ENCODE measurements at places on chromosomes 1 and 21.

- peak; percentile 69 for DNase-seq
These were observed 66.6 kb upstream of the LAPTM5 start for GRCh38 chr1:30823969-30824735.

DNA sequence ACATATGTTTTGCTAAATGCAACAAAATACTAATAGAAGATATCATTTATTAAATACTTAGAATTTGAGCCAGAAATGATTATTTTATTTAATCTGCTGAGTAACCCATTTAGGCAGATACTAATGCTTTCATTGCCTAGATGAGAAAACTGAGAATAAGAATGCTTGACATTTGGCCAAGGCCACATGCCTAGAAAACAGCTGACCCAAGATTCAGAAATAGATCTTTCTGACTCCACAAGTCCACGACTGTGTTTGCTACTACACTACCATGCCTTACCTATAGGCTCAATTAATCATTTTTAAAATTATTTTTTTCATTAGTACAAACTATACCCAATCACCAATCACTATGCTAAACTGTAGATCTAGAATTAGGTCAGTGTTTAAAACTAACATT, 129.7 kb downstream of the ATP1B1 start:
- no peak for DNase-seq

DNA sequence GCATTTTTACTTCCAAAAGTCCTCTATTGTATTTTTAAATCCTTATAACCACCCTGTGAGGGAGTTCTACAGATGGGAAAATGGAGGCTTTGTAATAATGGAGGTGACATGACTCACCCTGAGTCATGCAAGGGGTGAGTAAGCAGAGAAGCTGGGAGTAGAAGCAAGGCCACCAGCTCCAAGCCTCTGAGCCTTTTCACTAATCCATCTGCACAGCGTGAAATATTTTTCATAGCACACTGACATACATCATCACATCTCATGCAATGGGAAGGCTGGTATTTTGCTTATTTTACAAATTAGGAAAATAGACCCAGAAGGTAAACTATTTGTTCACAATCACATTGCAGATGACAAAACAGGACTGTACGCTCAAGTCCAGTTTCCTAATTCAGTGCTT, 96.9 kb downstream of the KCNH1 start:
- no peak for DNase-seq

DNA sequence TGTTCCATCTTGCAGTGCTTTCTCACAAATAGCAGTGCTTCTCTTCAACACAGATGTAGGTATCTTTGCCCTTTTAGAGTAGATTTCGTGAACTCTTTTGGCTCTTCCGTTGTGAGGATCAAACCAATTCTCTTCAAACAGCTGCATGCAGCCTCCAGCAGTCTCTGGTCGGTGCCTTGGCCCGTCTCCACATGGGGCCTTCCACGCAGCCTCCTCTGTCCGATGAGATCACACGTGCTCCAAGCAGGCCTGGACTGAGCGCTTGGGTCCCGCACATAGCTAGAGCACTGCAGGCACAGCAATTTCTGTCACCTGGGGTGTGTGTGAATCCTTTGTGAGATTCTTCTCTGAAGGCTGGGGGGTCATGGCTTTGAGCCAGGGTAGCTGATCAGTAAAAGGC, 82.8 kb upstream of the KCNE2 start:
- DNase-seq: no peak

DNA sequence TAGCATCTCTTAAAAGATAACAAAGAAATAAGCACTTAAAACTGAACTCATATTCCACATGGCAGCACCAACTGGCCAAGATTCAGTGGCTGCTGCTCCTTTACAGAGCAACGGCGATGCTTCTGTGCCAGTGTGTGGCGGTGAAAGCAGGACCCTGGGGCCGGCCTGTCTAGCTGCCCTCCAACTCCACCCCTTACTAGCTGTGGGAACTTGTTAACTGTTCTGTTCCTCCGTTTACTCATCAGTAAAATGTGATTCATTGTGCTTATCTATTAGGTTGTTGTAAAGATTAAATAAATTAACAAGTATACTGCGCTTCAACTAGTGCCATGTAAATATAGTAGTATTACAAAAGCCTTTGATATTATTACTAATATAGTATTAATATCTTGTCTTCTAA, 133.2 kb downstream of the GDAP2 start:
- no peak for DNase-seq

DNA sequence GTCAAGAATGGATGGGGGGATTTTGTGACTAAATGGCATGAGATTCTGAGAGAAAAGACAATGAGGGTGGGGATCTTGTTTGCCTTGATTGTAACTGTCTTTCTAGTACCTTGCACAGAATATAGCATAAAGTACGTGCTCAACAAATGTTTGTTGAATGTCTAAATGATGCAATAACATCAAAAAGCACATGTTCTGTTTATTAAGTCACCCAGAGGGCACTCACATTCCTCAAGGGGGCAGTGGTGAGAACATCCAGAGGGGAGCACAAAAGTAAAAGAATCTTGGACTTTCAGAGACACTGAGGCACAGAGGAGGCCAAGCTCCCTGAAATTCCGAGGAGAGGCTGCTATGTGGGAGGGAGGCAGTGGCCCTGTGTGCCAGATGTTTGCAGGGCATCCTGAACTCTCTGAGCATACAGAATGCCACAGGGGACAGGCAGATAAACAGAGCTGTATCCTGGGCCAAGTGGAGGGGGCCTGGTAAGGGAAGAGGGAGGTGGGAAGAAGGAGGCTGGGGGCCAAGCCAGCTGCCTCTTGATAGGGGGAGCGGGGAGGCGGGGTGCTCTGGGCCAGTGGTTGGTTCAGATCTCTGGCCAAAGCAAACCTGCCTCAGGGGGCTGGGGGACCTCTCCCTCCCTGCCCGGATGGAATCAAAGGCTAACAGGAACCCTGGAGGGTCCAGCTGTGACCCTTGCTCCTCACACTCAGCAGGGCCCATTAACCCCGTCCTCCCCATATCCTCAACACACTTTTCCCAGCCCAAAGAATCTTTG, 6.5 kb upstream of the ATP1A2 start:
- DNase-seq: no peak
